LoVo (cell line): ENCODE measurements at places on chromosomes 1 and 21.
A peak's percentile ranks its signal among the peaks of the same experiment; 100 is the strongest.

GRCh38 chr1:19749685-19750084 is 50.0 kb downstream of the TMCO4 start:
- DNase-seq: no peak

DNA sequence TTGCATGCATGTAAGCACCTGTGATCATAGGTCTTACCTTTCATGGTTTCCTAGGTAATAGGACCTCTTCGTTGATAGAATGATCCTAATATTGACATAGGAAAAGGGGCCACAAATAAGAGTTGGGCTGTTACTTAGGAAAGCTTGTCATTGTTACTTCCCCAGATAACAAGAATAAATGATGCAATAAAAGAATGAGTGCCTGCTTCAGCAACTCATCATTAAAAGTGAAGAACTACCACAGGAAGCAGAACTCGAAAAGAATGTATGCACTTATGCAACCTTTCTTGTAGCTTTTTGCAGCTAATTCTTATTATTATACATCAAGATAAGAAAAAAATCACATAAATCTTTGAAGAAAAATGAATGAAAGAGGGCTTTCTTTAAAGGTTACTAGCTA is 548.6 kb downstream of the LTN1 start:
- DNase-seq: no peak

DNA sequence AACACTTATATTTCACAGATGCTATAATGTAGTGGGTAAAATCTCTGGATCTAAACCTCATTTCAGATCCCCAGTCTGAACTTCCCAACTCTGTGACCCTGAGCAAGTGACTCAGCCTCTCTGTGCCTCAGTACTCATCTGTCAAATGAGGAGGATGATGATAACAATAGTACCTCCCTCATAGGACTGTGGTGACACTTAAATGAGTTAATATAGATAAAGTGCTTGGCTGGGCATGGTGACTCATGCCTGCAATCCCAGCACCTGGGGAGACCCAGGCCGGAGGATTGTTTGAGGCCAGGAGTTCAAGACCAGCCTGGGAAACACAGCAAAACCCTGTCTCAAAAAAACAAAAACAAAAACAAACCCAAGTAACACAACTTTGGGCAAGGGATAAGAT is 4.7 kb upstream of the ECE1 start:
- DNase-seq: peak; percentile 1

GRCh38 chr1:66253330-66253921 is 280.5 kb upstream of the SGIP1 start:
- peak; percentile 71 for DNase-seq

DNA sequence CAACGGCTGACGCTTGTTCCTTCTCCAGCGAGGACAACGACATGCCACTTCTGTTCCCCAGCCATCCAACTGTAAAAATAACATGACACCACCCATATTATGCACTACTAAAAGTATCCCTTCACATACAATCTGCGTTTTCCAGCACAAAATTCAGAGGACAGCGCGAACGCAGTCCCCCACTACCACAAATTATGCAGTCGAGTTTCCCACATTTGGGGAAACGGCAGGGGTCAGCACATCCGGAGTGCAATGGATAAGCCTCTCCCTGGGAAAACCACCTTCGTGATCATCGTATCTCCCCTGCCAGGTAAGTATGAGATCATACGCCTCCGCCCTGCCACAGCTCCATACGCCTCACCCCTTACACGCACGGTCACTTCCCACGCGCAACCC is 120.9 kb downstream of the PPIAL4G start:
- peak; percentile 53 for DNase-seq

- no peak for DNase-seq
Observed at GRCh38 chr1:168083456-168084325, 53.0 kb downstream of the GPR161 start.

- no peak for DNase-seq
Observed at GRCh38 chr1:19907456-19907855, 16.0 kb downstream of the PLA2G2E start.

DNA sequence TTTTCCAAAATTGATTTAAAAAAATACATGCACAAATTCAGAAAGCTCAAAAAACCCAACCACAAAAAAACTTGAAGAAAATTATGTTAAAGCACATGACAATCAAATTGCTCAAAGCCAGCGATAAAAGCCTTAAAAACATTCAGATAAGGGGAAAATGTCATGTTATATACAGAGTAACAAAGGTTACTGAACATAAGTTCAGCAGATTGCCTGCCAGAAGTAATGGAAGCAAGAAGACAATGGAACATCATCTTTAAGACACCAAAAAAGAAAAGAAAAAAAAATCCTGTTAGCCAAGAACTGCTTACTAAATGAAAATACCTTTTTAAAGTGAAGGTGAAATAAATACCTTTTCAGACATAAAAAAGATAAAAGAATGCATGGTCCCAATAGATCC is 147.2 kb upstream of the SGIP1 start:
- no peak for DNase-seq

DNA sequence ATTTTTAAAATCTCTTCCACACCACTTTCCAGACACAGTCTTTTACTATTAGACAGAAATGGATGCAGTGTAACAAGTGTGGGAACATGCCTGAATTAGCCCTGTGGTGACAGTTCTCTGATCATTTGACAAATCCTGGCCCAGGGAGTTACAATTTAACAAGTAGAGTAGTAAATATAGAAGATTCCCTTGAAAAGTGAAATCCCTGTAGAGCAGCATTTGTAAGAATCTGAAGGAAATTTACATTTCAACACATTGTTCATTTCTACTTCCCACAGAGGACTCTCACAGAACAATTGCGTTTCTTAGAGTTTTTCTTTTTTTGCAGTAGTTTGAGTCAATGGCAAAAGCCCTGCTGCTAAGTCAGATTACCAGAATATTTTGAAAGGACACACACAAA is 458.3 kb upstream of the BRINP3 start:
- no peak for DNase-seq

GRCh38 chr1:83619170-83619896 is 379.6 kb downstream of the TTLL7 start:
- DNase-seq: no peak

- peak; percentile 50 for DNase-seq
Observed at GRCh38 chr1:226608699-226609505, 60.3 kb downstream of the STUM start.

GRCh38 chr1:211643324-211644212 is 31.9 kb downstream of the NEK2 start:
- peak; percentile 69 for DNase-seq

GRCh38 chr1:45359882-45360513 is 19.8 kb upstream of the MUTYH start:
- DNase-seq: peak; percentile 36

DNA sequence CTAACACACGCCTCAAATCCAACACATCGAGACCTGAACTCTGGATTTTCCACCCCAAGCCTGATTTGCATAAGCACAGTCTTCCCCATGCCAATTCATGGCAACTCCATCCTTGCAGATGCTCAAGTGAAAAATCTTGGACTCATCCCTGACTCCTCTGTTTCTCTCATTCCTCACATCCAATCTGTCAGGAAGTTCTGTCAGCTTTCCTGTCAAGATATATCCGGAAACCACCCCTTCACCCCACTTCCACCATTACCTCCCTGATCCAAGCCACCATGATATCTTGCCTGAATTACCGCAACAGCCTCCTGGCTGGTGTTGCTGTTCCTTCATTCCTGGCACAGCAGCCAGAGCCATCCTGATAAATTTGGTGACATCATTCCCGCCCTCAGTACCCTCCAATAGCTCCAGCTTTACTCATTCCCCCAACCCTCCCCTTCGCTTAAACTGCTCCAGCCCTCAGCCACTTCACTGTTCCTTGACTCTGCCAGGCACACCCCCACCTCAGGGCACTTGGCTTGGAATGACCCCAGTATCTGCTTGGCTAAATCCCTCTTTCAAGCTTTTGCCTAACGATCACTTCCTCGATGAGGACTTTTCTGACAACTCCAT is 17.4 kb downstream of the TCEA3 start:
- DNase-seq: no peak

- no peak for DNase-seq
Observed at GRCh38 chr1:152917794-152918193, 9.4 kb downstream of the IVL start.

- no peak for DNase-seq
Observed at GRCh38 chr1:15943328-15943991, 32.4 kb downstream of the ZBTB17 start.

DNA sequence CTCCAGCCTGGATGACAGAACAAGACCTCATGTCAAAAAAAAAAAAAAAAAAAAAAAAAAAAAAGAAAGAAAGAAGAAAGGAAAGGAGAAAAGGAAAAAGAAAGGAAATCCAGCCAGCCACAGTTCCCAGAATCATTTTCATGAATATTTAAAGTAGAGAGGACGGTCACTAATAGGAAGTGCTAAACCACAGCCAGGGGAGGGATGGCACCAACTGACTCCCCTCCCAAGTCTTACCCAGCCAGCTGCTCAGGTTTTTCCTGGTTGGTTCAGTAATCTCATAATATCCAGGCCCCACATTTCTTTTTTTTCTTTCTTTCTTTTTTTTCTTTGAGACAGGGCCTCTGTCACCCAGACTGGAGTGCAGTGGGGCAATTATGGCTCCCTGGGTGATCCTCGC is 63.9 kb upstream of the AK4 start:
- no peak for DNase-seq

DNA sequence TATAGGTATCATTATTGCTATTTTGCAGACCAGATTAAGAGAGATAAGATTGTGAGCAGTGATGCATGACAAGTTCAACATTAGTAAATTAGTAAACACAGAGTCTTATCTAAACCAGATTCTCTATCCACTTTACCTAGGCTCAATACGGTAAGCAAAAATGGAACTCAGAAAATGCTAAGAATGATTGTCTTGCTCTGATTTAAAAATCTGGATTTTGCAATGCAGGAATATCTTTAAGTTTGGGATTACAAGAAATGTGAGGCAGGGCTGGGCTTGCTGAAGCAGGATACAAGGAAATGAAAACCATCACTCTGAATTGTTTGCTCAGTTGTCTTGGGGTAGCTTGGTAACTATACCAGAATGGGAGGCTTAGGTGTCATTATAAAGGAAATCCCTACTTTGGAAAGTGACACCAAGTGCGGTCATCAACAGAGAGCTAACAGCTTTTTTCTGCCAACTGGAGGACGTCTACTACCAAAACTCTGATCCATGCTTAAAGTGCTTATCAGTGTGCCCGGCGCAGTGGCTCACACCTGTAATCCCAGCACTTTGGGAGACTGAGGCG is 332.7 kb upstream of the RUNX1 start:
- DNase-seq: no peak

DNA sequence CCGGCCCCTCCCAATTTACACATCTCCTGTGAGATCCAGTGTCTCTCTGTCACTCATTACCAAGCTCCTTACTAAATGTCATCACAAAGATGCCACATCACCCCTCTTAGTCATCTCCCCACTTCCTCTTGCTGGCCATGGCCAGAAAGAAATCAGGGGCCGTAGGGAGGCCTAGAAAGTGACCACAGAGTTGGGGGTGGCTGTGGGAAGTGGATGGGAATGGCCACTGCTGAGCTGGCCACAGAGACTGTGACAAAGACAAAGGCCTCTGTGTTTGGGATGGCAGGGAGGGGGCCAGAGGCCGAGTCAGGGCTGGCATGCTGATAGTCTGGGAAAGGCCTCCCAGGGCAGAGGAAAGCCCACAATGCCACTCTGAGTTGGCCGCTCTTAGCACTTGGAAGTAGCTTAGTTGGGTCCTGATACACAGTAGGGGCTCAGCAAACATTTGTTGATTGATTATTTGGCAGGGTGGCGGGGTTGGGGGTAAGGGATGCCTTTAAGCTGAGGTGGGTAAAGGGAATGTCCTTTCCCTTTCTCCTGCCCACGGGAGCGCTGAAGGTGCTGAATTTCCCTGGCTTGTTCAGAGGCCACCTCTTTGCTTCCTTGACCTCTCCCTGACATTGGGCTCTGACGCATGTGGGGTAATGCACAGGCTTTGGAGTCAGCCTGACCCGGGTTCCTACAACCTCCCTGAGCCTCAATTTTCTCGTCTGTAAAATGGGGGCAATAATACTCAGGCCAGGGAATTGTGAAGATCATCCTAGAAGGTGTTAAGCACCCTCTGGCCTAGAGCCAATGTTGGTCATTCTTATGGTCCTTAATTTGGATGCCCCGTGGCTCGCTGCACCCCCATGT is 13.2 kb downstream of the NAV1 start:
- peak; percentile 28 for DNase-seq

DNA sequence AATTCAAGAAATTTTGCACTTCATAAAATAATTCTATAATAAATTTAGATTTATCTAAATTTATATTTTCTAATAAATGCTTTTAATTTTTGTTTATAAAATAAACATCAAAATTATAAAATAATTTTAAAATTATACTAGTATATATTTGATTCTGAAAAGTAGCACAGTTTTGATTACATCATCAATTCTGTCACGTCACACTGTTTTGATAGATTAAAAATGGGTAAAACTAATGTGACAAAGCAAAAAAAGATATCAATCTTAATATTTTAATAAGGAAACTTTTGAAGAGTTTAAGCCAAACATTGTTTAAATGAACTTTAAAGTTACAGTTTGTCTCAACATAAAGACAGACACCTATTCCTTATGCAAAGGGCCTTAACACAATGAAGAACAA is 1001.8 kb downstream of the KCNT2 start:
- DNase-seq: no peak

- no peak for DNase-seq
Observed at GRCh38 chr1:178243119-178243518, 149.2 kb downstream of the RASAL2 start.

DNA sequence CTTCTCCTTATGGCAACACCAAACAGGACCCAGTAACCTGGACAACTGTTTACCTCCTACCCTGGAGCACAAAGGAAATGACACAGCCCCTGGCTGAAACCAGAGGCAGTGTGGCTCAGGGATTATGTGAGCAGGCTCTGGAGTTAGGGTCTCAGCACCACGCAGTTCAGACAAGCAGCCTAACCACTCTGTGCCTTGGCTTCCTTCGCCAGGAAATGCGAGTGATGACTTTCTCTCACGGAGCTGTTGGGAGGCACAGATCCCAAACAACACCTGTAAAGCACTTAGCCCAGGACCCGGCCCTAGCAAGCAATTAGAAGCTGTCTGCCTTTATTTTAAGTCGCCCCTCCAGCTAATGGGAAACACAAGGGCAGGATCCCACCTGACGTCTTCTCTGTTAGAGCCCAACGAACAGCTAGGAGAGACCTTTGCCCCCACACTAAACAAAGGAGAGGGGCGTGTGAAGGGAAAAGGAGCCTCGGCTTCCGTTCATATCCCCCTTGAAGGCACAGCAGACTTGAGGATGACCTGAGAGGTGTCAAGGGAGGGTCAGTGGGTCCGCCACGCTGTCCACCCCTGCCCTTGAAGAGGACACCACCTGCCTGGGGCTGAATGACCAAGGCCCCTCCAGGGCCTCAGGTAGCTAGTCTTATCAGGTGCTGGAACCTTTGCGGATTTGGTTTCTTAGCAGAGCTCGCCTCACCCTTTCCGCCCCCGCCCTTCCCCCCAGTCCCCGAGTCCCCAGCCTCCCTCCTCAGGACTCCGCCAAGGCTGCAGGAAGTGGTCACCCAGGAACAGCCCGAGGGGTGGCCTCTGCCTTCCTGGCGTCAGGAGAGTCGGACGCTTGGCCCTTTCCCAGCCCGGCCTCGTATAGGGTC is 860 bp downstream of the TMEM63A start:
- peak; percentile 49 for DNase-seq

DNA sequence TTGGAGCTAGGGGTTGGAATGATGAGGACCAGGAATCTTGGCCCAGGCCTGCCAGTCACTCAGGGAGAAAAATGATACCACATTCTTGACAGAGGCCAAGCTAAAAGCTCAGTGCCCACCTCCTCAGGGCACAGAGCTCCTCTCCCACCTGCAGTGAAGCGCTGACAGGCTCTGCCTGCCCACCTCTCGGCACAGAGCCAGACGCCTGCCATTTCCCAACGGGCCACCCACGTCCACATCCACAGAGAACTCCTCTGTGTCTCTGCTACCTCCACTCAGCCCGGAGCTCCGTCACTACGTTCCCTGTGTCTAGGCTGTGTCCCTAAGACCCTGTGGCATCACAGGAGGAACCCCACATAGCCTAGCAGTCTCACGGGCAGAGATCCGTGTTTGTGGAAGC is 60.8 kb downstream of the MRPL37 start:
- no peak for DNase-seq
